ENCODE measurements at places on chromosomes 11 and 22.

GRCh38 chr11:118064956-118065355, 11.9 kb upstream of the TMPRSS4 start:
- DNase-seq = no peak

DNA sequence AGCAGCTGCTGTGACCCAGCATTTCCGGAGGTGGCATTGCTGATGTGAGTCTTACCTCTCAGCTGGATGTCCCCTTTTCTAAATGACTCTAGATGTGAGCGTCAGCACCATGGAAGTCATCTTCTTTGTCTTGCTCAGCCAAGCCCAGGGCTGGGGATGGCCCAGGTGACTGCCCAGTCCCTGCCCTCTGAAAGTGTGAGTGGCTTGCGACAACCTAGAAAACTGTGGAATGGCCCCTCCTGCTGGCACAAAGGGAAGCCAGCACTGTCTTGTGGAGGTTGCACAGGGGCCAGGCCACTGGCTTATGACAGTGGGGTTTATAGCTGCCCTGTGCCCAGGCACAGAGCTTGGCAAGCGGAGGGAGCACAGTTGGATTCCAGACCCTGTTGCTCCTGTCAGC, 6.2 kb downstream of the TUB start:
- peak; percentile 75 for DNase-seq

GRCh38 chr11:62025487-62026105, 58.2 kb upstream of the FTH1 start:
- DNase-seq = peak; percentile 85

GRCh38 chr11:125108469-125108868, 3.0 kb downstream of the TMEM218 start:
- DNase-seq = no peak

DNA sequence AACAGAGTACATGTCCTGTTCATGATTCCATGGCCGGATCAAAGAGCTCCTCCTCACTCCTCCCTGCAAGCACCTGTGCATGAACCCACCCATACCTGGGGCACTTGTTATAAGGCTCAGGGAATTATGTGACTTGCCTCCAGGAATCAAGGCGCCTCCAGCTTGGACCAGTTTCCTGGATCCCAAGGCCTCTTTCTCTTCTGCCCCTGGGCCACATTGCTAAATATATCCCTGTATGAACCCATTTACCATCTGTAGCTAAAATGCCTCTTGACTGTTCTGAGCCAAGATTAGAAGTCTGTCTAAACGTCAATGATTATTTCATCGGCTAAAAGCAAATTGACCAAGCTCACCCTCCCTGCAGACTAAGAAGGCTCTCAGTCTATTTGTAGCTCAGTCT, 135.6 kb downstream of the KIRREL3 start:
- DNase-seq = no peak

GRCh38 chr11:45486461-45486860, 179.0 kb downstream of the CHST1 start:
- DNase-seq = no peak

- no peak for DNase-seq
Observed at GRCh38 chr11:101199416-101199815, 69.8 kb upstream of the PGR start.

DNA sequence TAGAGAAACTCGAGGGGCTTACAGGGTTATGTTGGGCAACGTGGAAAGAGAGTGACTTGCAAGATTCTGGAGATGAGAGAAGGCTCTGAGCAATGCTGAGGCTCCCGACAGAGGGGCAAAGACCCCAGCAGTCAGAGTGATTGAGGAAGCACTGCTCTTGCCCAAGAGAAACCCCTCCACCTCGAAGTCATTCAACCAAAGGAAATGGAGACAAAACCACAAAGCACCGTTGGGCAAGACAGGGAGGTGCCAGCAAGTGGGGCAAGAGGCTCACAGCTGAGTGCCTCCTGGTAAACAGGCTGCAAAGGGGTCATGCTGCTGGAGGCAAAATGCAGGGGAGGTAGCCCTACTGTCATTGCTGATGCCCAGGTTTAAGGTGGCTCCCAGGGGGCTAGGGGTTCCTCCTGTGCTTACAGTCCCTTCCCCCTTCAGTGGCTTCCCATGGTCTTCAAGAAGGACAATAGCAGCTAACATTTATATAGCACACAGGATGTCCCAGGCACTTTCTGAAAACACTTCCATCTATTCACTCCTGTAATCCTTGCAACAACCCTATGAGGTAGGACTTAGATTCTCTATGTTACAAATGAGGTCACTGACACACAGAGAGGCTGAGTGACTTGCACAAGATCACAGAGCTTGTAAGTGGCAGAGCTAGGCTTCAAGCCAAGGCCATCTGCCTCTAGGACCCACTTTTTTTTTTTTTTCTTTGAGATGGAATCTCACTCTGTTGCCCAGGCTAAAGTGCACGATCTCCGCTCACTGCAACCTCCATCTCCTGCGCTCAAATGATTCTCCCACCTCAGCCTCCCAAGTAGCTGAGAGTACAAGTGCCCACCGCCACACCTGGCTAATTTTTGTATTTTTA, 18.1 kb upstream of the MYH9 start:
- DNase-seq = no peak

DNA sequence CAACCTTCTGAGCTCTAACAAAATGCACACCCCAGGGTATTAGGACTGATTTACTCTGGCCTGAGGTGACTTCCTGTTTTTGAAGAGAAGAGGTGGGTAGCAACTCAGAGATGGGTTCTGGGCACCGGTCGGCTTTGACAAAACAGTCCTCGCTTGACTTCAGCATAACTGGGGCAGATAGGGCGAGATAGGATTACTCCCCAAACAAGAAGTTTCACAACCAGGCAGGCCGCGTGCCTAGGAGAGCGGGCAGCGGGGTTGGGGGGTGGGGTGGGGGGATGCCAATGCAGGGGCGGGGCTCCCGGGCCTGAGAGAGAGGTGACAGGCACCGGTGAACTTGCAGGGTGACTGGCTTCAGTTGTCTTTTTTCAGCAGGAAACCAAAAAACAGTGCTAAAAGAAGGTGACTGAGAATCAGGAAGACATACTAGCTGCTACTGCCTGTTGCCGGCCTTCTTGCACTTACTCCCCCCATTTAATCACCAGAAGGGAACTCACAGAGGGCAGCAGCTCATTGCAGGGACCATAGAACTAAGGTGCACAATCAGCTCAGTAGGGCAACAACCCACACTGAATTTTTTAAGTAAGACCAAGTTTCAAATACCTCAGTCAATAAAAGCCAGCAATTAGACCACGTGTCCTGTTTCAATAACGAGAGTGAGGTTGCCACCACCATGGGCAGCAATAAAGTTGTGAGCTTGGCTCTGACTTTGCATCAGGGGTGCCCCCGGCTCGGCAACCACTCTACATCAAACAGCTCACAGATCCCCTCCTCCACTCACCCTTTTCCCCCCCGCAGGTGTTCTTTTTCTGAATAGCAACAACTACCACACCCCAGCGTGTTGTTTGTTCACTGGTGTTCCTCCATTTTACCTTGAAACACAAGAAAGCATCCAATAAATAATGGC, 37.2 kb upstream of the ETS1 start:
- no peak for DNase-seq

- DNase-seq = peak; percentile 71
Observed at GRCh38 chr22:29302681-29303465, 3.6 kb upstream of the GAS2L1 start.

All from osteoblast (primary cell).